ENCODE measurements at places on chromosomes 1 and 21.
A peak's percentile ranks its signal among the peaks of the same experiment; 100 is the strongest.

DNA sequence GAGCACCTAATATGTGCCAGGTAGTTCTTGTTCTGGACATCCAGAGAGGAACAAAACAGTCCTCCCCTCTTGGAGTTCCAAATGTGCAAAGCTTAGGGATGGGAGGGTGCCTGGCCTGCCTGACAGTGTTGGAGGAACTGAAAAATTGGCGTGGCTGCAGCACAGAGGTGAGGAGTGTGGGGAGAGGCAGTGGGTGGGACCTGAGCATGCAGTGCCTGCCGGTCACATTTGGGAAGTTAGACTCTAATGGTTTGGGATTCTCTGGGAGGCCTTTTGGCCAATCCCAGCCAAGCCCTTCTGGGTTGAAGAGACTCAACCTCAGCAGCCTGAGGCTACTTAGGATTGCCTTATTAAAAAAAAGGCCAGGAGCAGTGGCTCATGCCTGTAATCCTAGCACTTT is 2.3 kb upstream of the TCEA3 start:
- no peak for DNase-seq

- DNase-seq = no peak
Observed at GRCh38 chr1:60133848-60134247, 60.3 kb upstream of the C1orf87 start.

DNA sequence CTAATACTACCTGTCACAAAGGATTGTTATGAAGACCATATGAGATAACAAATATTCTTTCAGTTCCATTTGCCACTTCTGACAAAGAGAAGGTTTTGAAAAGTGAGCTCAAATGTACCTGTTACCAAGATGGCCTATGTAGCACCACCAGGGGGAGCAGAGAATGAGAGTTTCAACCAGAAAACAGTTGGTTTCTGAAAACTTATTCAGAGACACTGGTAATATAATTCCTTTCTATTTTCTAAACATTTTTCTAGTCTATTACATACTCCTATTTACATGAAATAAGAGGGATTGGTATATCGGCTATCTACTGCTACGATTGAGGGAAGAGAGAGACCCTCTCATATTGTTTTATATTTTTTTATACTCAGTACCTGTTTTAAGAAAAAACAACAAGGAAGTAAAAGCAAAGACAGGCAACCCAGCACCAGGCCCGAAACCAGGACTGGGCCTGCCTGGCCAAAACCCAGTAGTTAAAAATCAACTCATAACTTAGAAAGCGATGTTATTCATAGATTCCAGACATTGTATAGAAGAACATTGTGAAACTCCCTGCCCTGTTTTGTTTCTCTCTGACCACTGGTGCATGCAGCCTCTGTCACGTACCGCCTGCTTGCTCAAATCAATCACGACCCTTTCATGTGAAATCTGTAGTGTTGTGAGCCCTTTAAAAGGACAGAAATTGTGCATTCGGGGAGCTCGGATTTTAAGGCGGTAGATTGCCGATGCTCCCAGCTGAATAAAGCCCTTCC is 48.3 kb downstream of the IL23R start:
- peak; percentile 19 for DNase-seq

DNA sequence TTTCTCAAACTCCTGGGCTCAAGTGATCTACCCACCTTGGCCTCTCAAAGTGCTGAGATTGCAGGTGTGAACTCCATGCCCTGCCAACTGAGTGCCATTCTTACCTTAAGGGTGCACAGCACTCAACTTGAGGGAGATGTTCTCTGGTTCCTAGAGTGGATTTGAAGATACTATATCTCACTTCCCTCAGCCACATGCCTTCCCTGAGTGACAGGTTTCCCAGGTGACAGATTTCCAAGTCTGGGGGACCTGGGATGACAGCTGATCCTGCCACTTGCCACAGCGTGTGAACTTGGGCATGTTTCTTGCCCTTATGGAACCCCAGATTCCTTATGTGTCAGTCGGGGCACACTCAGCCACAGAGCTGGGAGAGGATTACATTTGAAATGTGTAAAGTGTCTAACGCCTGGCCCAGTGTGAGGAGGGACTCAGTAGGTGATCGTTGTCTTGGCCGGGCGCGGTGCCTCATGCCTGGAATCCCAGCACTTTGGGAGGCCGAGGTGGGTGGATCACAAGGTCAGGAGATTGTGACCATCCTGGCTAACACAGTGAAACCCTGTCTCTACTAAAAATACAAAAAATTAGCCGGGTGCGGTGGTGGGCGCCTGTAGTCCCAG is 29.6 kb upstream of the BTG2 start:
- DNase-seq = no peak

- DNase-seq = no peak
Observed at GRCh38 chr1:193013005-193013404, 46.2 kb downstream of the UCHL5 start.

- DNase-seq = no peak
Observed at GRCh38 chr1:10639775-10640578, 156.5 kb downstream of the CASZ1 start.
